AG20443 (cell line): ENCODE measurements at places on chromosomes 1 and 21.

DNA sequence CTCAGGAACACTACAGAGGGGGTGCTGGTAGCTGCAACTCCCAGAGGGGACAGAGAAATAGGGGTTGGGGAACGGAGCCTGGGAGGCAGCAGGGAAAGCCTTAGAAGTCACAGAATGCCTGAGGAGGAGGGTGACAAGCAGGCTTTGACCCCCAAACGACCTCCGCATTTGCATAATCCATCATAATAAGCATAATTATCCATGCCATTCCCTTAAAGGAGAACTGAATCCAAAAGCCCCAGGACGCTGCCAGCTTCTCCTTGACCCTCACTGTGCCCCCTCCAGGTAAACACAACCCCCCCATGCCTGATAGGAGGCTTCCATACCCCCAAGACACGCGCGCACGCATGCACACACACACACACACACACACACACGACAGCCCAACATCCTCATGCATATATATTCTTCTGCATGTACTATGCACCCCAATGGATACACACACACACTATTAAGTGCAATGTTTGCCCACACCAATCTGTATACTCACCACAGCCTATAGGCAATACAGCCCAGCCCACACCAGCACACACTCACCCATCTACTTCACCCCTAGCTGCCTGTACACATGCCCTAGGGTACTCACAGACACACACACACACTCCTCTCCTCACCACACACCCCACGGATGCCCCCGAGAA is 27.8 kb downstream of the SDC3 start:
- no peak for DNase-seq

DNA sequence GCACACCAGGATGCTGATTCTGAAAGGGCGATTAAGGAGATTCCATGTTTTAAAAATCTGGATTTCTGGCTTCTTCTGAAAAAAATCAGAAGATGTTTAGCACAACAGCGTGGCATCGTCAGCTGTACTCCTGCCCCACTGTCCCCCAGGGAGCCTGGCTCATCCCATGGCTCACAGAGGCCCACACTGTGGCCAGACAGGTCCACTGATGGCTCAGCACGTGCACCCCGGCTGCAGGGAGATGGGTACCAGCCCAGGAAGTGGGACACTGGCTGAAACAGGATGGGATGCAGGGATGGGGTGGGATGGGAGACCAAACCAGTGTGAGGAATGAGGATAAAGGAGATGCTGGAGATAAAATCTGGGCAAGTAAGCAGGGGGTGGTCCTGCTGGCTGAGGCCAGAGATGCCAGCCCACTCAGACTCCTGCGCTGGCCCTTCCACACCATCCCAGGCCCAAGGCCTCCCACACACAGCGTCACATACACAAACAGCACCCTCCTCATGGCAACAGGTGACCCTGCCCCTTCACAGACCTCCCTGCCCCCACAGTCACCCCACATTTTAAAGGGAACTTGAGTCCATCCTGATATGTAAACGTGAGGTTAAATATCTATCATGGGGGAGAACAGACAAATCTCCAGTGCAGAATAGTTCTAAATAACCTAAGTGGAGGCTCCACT is 23.9 kb upstream of the SAMD11 start:
- DNase-seq: no peak

- peak; percentile 26 for DNase-seq
These were observed 135.2 kb downstream of the NTPCR start for GRCh38 chr1:233085566-233085965.

DNA sequence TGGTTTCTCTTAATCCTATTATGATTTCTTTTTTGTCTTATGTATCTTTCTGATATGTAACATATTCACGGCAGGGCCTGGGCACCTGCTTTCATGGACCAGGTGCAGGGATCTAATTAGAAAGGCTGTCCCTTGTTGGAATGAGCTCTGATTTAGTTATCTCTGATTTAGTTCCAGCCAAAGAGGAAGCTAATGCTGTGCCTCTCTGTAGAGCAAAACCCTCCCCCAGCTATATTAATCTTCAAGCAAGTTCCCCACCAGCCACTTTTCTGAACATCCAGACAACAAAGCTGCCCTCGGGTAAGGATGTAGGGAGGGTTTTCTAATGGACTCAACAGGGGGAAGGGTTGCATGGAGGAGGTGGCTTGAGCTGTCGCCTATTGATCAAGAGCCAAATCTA is 6.1 kb downstream of the TSACC start:
- DNase-seq: no peak

DNA sequence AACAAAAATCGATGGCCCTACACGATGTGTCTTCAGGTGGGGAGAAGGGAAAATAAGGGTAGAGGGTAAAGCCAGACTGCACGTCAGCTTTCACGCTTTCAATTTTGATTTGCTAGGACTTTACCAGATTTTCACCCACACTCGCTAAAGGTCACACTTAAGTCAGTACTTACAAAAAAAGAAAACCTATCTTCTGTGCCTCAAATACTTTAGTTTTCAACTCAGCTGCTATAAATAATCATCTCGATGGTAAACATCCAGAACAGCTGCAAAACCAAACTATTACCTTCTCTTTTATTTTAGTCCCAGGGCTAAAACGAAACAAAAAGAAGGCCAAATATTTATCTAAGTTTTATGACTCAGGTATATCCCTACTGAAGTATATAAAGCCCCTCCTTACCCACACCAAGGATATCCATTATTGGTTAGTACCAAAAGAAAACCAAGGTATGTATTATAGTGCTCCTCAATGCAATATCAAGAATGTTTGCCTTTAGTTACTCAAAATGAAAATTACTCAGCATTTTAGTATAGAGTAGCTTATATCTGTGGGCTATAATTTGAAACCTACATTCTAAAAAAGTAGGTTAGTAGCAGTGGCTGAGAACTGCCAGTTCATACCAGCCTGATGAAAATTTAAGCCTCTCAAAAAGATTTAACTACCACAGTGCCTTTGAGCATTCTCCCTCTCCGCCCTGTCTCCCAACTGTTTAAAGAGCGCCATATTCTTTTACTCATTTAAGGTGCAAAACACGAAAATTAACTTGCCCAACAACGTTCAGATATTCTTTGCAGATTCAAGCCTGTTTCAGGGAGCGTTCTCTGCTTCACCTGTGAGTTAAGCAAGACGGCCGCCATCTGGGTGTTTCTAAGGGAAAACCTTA is 1.5 kb downstream of the CSDE1 start:
- DNase-seq: no peak

DNA sequence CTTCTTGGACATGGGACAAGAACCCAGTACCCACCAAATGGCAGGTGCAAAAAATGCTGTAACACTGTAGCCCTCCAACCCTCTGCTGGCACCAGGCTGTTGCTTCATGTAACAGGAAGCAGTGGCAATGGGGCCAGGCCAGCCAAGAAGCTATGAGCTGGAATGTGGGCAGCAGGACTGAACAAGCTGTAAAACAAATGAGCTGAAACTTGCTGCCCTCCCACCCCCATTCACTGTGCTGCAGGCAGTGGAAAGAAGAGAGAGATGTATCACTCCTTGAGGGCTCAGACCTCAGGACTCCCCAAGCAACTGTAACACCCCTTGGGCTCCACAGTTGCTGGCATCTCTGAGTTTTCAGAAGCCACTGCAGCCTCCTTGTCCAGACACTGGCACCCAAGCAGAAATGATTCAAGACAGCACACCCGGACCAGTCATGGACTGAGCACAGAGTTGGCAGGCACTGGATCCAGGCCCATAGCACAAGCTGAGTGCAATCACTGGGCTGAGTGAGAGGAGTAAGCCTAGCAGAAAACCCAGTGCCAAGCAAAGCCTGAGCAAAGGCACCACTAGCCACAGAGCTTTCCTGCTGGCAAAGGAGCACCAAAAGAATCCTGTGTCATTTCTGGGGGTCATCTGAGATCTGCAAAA is 321.4 kb upstream of the CXADR start:
- DNase-seq: peak; percentile 6

GRCh38 chr21:33300701-33301631 is 23.8 kb upstream of the IFNAR1 start:
- DNase-seq: no peak

DNA sequence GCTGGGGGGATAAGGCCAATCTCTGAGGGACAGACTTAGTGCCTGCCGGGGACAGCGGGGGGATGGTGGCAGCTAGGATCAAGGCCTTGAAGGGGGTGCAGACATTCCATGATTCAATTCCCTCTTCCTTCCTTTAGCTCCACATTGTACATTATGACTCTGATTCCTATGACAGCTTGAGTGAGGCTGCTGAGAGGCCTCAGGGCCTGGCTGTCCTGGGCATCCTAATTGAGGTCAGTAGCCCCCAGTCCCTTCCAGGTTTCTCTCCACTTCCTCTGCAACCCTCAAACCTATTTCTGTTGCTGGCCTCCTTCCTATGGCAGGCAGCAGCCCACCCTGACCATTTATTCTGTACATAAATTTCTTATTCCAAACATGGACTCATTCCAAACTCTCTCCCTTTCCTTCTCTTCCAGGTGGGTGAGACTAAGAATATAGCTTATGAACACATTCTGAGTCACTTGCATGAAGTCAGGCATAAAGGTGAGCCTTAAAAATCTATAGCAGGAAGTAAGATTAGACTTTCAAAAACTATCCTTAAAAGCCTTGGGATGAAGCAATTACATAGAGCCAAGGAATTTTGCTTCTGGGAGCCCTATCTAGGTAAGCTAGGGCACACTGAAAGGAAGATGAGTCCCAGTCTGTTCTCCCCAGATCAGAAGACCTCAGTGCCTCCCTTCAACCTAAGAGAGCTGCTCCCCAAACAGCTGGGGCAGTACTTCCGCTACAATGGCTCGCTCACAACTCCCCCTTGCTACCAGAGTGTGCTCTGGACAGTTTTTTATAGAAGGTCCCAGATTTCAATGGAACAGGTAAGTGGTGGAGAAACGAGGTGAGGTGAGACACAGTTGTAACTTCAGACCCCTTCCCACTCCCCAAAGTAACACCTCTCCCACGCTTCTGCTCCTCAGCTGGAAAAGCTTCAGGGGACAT is 5.1 kb downstream of the CA14 start:
- no peak for DNase-seq

GRCh38 chr1:245111073-245111472 is 43.7 kb upstream of the KIF26B start:
- DNase-seq: no peak

- no peak for DNase-seq
These were observed 75.5 kb downstream of the MAP3K7CL start for GRCh38 chr21:29205988-29206387.

DNA sequence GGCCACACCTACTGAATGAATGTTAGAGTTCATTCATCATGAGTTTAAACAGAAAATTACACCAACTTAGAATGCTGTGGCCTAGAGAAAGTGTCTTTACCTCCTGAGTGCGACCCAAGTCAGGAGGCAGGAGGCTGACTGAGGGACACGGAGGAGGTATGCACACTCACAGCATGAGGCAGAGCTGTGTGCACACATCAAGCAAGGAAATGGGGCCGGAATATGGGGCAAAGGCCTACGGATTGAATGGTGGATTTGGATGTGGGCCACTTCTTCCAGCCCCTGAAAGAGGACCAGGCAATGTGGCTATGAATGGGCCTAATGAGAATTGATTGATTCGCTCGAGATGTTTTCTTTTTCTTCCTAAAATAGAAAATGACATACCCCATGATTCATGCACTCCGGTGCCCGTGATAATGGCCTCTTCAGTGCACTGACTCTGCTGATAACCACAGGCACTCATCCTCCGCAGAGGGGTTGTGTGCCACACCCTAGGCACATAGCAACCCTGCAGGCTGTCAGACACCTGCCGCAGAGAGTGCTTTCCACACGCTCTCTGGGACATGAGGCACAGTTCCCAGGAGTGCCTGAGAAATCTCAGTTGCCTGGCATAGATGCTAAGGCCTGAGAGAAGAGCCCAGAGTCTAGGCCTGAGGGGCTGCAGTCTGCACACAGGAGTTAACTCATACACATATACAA is 155.5 kb downstream of the GLUL start:
- peak; percentile 71 for DNase-seq

DNA sequence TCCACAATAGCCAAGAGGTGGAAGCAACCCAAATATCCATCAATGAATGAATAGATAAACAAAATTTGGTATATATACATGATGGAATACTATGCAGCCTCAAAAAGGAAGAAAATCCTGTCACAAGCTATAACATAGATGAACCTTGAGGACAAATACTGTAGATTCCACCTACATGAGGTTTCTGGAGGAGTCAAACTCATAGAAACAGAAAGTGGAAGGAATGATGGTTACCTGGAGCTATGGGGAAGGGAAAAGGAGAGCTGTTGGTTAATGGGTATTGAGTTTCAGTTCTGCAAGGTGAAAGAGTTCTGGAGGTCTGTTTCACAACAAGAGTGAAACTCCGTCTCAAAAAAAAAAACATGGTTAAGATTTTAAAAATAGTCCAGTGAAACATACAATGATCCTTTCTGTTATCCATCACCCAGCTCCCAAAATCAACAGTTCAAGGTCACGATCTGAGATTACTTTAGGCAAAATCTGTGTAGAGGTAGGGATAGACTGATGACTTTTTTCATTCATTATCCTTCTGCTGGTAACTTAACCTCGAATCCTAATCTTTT is 80.8 kb upstream of the HNRNPU start:
- no peak for DNase-seq

DNA sequence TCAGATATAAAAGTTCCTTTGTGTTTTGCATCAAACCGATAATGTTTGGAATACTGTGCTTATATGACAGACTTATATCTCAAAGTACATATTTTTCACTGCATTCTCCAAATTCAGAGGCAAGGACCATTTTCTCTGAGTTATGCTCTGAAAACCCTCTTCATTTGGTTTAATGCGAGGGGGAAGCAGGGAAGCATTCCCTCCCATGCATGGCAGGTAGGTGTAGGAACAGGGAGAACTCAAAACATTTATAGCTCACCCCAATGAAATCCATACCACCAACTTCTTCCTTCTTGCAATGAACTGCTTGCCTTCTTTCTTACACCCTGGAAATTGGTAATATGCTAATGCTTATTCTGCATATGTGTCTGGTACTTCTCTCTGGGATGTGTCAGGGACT is 10.7 kb upstream of the ERICH3 start:
- DNase-seq: no peak

DNA sequence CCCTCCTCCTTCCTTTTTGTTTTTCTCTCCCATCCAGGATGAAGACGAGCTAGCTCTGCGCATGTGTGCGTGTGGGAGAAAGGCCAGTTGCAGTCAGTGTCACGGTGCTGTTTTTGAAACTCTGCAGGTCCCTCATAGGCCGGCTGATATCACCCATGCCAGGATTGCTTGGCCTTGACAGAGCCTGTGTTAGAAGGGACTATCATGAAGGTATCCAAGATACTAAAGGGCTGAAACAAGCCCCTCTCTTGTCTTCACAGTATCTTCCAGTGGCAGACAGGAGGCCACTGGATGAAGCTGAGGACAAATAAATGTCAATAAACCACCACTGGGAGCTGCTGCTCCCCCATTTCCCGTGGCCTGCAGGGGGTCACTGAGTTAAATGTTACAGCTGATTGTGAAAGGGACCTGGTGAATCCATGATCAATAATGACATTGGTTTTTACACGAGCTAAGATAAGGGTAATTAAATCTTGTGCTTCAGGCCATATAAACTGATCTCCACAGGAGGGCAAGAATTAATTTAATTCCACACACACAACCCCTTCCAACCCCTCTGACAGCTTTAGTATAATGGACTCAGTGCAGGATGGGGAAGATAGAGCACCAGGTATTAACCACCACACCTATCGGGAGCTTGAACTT is 64.6 kb upstream of the TARBP1 start:
- no peak for DNase-seq

- peak; percentile 24 for DNase-seq
These were observed 2.5 kb downstream of the PHLDA3 start for GRCh38 chr1:201466492-201466891.
